ENCODE measurements at places on chromosomes 7 and 10.

DNA sequence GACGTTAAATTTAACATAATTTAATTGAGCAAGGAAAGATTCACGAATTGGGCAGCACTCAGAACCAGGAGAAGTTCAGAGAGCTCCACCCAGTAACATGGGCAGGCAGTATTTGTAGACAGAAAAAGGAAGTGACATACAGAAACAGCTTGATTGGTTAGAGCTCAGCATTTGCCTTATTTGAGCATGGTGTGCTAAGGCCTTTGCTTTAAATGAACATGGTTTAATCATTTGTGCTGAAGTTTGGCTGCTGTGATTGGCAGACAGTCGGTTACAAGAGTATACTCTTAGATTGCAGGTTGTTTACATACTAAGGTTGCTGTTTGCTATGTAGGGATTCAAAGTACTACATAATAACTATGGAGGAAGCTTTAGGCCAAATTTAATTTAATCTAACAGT, 199.2 kb downstream of the MALRD1 start:
- DNase-seq: no peak

DNA sequence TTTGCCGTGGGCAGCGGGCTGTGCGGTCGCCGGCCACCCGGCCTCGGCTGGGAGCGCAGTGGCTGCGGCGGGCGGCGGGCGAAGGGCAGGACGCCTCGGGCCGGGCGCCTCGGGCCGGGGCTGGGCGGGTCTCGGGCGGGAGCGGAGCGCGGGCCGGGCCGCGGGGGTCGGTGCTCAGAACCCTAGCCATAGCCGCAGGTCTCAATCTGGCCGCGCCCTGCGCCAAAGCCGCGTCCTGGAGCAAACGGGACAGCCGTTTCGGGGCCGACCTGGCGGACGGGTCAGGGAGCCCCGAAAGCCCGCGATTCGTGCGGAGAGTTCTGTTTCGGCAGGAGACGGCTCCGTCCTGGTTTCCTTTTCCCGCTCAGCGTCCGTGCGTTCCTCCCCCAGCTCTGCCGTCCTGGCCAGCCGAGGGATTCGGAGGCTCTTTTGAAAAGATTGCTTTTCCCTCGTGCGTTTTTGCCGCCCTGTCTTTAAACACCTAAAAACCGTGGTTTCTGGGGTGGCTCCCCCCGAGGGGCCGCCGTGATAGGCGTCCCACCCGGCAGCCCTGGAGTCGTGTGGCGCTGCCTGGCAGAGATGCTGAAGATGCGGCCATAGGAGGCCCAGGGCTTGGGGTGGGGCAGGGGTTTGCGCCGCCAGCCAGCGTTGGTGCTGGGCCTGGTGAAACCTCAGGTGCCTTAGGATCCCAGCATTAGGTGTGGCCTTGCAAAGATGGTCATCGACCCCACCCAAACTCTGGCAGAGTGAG, 727 bp downstream of the RET start:
- no peak for DNase-seq

DNA sequence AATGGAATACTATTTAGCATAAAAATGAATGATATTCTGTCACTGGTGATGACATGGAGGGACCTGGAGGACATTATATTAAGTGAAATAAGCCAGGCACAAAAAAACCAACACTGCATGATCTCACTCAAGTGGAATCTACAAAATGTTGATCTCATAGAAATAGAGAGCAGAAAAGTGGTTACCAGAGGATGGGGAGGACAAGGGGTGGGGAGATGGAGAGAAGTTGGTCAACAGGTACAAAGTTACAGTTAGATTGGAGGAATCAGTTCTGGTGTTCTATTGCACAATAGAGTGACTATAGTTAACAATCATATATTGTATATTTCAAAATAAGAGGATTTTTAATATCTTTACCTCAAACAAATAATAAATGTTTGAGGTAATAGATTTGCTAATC, 24.7 kb upstream of the SLC18A3 start:
- DNase-seq: no peak

- no peak for DNase-seq
These were observed 36.9 kb downstream of the CAPZA2 start for GRCh38 chr7:116899308-116899707.

- DNase-seq: no peak
These were observed 23.5 kb downstream of the UPP1 start for GRCh38 chr7:48112401-48113165.

- DNase-seq: no peak
These were observed 42.9 kb downstream of the NRCAM start for GRCh38 chr7:108413337-108413736.

DNA sequence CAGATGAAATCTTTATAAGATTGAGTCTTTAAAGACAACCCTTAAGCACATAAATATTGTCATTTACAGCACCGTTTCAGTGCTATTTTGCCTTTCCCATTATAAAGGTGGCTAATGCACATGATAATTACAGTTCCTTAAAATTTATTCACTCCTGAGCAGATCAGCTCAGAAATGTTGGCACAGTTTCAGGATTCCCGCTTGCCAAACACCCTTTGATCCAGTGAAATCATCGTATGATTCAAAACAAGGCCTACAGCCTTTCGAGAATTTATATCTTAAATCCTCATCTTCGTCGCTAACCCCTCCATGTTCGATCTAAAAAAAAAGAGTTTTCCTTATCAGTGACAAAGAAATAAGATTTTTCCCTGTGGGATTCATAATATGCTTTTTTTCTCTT, 14.1 kb upstream of the SOSTDC1 start:
- no peak for DNase-seq

GRCh38 chr7:148303295-148304082, 287.1 kb upstream of the C7orf33 start:
- DNase-seq: no peak

- DNase-seq: no peak
These were observed 3.4 kb downstream of the C10orf53 start for GRCh38 chr10:49682879-49683278.

DNA sequence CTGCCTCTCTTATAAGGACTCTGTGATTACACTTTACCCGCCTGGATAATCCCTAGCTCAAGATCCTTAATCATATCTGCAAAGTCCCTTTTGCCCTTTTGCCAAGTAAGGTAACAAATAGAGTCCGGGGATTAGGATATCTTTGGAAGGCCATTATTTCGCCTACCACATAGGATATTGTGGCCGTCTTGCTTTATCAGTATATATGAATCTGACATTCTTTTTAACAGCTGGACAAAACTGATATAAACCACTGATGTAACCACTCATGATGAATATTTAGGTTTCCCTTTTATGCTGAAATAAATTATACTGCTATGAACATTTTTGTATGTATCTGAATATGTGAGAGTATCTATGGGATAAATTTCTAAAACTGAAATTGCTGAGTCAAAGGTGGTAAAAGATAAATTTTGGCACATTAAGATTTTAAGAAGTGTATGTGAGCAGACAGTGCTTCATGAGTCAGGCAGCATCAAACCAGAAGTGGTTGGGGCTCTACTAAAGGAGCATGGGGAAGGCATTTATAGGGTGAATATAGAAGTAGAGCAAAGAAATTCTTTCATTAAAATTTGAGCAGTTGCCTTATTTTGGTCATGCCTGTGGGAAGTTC, 44.7 kb downstream of the AVL9 start:
- no peak for DNase-seq

GRCh38 chr7:126783613-126784012, 469.1 kb downstream of the GRM8 start:
- no peak for DNase-seq
